WTC11 (cell line): ENCODE measurements at places on chromosomes 5 and 9.

DNA sequence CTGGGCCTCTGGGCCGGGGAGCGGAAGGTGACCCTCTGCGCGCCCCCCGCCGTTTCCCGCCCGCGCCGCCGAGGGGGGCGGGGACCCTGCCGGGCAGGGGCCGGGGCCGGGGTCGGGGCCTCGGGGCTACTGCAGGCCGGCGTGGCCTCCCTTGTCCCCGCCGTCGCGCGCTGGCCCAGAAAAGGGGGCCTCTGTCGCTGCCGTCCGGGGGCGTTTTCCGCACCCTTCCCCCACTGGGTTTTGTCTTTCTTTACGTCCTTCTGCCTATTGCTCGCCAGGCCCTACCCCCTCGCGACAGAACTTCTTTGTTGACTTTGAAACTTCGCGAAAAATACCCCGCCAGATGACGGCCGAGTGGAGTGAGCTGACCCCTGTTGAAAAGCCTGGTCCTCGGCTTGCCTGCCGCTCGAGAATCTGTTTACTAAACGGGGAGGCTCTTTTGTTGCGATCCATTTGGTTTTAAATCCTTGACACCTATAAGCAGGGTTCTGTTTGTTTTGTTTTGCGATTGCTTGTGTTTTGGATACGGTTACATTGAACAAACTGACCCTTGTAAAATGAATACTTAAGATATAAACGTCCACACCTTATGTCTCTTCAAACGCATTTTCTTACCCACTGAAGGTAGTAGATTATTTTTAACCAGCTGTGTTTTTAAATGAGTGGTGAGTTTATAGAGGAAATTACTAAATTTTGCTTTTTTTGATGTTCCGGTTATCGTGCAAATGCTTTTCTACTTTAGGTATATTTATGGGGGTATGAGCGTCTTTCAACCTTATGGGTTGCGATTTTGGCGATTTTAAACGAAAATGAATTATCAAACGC is 765 bp downstream of the MARCHF6 start:
- peak; percentile 43 for DNase-seq

DNA sequence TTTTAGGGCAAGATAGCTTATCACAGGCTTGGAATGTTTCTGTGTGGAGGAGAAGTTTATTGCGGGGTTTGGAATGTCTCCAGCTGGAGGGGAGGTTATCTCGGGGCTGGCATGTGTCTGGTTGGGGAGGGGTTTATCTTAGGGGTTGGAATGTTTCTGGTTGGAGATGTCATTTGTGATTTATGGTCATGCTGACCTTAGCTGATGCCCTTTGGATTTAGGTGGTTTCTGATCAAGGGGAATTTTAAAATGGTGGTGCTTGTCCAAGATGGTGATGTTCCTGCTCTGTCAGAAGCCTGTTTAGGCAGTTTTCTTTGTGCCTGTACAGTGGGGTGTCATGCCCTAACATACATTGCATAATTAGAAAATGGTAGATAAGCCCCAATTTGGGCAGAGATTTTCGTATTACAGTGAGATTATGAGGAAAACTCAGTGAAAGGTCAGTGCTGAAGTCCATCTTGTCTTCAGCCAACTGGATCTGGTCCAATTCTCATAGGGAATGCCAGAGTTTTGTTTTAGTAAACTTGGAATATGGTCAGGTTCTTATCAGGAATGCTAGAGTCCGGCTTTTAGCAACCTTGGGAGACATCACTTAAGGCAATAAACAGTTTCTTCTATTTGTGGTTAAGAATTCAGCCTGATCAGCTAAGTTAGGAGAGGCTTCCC is 14.3 kb downstream of the CDK20 start:
- no peak for DNase-seq

GRCh38 chr5:180832638-180833068 is 28.4 kb downstream of the ZFP62 start:
- DNase-seq = no peak

DNA sequence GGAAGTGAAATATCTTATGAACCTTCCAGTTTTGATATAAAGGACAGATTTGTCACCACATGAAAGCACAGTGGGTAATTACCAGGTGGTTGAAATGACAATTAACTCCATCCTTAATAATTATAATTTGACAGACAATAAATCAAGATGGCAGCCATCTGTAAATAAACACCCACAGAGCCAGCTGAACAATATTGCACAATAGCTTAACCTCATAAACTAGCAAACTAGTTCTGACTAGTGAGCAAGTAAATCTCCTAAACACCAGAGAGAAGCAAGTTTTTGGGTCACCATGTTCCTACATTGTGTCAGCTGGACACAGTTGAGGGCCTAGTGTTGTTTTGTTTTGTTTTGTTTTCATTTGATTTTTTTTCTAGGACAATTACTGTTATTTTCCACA is 577.4 kb downstream of the ACTL7B start:
- no peak for DNase-seq

- DNase-seq = peak; percentile 68
These were observed at the start of gene SHISAL2B for GRCh38 chr5:64690417-64691151. TSS of gene SHISAL2B (plus strand) at chr5:64690503. CDS start at chr5:64690624, 121 bp downstream.

- DNase-seq = no peak
These were observed 13.1 kb upstream of the ARL15 start for GRCh38 chr5:54323495-54323894.

DNA sequence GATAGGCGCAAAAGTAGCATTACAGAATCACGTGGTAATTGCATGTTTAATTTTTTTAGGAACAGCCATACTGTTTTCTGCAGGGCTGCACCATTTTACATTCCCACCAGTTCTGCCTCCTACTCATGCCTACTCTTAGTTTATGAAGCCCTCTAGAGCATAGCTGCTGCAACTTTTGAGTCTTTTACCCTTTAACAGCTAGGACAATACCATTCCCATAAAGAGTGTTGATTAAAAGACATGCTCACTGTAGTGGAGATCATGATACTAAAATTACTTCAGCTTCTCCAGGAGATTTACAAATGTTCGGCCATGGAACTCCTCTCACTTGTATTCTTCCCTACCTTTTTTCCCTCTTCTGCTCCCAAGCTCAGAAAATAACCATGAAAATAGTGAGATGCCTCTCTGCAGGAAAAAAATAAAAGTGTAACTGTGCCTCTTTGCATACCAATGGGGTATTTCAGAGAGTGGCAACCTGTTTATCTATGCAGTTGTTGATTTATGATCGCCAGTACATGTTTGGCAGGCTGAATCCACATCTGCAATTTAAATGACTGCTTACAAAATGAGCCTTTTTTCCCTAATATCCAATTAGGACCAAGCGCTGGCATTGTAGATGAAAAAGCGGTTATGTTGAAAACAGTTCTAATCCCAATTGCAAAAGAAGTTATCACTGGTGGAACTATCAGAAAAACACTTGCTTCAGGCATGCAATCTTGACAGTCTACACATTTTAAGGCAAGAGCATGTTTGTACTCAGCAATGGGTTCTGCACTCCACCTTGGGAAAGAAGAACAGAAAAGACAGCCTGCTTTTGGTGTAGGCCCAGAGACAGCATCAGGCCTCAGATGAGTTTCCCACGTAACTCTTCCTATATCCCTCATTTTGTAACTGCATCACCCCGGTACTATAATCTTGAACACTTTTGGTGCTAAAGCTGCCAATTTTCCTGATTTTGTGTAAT is 131.1 kb downstream of the ADAMTSL1 start:
- no peak for DNase-seq

- DNase-seq = no peak
These were observed 669.7 kb upstream of the RGMB start for GRCh38 chr5:98103807-98104206.

- DNase-seq = no peak
These were observed 14.9 kb upstream of the SLC22A5 start for GRCh38 chr5:132354381-132355139.

- peak; percentile 79 for DNase-seq
These were observed 18.0 kb downstream of the DNLZ start for GRCh38 chr9:136345281-136346156.

DNA sequence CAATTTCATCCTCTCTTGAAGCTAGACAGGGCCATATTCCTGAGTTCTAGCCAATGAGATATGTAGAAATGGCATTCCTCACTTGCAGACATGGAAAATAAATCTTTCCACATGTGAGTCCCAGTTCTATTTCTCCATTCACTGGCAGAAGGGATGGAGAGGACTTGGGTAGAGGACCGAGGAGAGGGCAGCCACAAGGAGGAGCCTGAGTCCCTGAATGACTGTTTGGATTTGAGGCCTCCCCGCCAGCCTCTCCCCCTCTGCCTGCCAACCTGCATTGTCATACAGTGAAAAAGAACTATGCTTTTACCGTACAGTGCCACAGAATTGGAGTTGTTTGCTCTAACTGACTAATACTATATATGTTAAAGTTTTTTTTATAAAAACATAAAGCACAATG is 583.0 kb upstream of the WWC1 start:
- no peak for DNase-seq

DNA sequence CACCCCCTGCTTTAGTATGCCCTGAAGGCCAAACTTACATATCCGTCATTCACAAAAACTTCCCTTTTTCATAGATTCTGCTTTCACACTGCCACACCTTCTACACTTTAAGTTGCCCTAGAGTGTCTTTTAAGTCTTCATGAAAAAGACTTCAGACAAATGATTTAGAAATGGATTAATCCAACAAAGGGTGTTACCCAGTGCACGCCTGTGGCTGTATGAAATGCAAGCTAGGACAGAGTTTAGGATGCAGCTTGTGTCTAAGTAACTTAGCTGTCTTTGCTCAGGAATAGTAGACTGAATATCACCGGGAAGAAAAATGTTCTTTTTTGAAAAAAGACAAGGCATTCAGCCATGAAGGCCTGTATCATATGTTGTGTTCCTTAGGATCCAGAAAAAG is 210.0 kb downstream of the MPDZ start:
- no peak for DNase-seq

GRCh38 chr5:17269201-17269600 is 51.8 kb downstream of the BASP1 start:
- DNase-seq = no peak

DNA sequence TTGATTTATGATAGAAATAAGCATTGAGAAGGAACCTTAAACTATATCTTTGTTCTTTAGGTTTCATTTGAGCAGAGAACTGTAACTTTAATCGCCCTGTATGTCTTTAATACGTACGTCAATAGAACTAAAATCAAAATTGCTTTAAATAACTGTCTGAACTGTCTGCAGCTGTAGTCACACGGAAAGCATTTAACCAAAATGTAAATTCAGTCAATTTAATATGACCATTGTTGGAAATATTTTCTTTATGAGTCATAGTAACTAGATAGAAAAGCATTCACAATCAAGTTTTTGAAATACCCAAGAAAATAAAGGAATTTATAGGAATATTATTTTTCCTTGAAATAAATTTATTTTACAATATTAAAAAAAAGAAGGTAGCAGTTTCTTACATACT is 157.1 kb upstream of the CDH6 start:
- no peak for DNase-seq

GRCh38 chr5:95969651-95970358 is 8.2 kb upstream of the ELL2 start:
- DNase-seq = no peak

- DNase-seq = no peak
These were observed 3.9 kb upstream of the LMX1B start for GRCh38 chr9:126609711-126610388.

- DNase-seq = peak; percentile 8
These were observed 26.5 kb downstream of the SARDH start for GRCh38 chr9:133711428-133712220.

- DNase-seq = no peak
These were observed 27.5 kb downstream of the GABRA6 start for GRCh38 chr5:161713042-161713441.

DNA sequence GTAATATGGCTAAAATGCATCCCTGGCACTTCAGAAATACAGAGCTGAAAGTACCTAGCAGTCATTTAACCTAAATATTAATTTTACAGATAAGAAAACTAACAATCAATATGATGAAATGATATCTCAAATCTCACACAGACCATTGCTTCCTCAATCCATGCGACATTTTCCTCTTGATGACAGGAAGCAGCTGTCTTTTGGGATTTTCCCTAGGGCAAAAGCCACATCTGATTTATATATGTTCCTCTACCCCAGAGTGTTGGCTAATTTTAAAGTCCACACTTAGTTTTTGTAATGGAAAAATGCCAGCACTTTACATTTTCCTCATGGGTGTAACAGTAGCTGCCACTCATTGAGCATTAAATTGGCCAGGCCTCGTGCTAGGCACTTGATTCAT is 47.7 kb upstream of the ITGA1 start:
- DNase-seq = no peak

GRCh38 chr9:113823421-113823820 is 52.7 kb upstream of the ZNF618 start:
- DNase-seq = no peak

DNA sequence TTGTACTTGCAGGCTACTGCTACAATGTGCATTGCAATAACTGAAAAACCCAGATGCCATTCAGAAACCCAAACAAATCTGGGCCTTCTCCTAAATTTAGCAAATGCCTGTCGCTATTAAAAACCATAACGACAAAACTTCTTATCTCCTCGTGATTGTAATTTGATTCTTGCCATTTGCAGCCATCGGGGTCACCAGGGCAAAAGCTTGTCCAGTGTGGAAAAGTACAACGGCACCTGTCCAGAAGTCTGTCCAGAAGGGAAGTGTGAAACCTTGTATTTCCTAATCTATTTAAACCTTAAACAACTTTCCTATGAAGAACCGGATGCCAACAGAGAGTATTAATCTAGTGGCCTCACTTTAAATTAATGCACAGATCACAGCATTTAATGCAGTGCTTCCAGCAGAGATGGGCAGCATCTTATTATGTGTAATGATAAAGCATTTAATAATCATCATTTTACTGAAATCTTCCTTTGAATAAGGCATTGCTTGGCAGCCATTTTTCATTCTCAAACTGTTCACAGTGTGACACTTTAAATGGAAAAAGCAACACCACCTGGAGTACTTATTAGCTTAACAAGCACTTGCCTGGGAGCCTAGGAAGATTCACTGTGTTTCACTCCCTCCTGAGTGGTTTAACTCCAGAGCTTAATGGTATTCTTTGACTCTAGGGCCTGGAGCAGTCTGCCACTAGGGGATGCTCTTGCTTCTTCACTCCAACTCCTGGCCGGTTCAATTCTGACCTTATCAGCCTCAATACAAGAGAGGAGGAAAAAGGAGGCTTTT is 4.9 kb upstream of the C7 start:
- peak; percentile 68 for DNase-seq

DNA sequence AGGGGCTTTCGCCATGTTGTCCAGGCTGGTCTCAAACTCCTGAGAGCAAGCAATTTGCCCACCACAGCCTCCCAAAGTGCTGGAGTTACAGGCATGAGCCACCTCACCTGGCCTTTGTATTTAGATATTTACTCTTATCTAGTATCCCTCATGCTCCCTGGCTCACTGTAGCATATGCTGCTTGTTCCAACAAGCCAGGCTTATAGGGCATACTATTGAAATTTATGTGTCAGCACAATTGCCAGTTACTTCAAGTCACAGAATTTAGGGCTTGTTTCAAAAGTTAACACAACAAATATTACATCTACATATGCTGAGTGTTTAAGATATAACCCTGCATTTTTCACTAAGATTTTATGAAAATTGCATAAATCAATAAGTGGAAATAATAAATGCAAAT is 469.2 kb upstream of the ZNF608 start:
- DNase-seq = no peak

DNA sequence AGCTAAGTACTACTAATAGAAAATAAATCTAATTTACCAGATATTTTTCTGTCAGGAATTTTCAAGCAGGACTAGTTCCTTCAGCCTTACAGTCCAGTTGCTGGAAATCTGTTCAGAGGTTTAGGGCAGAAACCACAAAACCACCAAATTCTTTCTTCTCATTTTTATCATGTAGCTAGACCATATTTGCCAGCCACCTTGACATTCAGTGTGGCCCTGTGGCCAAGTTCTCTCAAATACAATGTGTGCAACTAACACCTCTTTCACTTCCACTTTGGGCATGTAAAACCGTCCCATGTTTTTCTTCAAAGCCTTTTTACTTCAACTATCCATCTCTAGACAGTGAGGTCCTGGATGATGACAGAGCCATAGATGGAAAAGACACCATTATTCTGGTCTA is 1133.2 kb upstream of the CDH18 start:
- DNase-seq = no peak
